ENCODE measurements at places on chromosomes 3 and 15.

GRCh38 chr3:107365051-107365450 lies 12.2 kb upstream of the CCDC54 start:
- DNase-seq, result no peak

GRCh38 chr3:57587905-57588304 lies 9.2 kb downstream of the ARF4 start:
- no peak for DNase-seq

DNA sequence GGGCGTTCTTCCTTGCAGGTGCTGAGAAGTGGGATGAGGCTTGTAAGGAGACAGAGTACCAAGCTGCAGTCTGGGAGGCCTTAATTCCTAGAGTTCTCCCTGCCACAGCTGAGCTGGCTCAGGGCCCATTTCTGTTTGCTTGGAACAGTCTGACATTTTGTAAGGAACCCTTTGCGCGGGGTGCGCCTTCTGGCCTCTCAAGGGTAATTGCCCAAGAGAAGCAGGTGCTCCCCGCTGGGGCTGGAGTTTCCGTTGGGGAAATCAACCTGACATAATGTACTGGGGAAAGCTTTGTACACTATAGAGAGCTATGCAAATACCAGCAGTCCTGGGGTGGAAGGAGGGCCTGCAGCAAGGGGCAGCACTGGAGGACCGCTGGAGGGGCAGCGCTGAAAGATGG lies 83.6 kb downstream of the HMG20A start:
- DNase-seq, result no peak

GRCh38 chr15:29456964-29457363 lies 187.3 kb upstream of the NSMCE3 start:
- DNase-seq, result no peak

DNA sequence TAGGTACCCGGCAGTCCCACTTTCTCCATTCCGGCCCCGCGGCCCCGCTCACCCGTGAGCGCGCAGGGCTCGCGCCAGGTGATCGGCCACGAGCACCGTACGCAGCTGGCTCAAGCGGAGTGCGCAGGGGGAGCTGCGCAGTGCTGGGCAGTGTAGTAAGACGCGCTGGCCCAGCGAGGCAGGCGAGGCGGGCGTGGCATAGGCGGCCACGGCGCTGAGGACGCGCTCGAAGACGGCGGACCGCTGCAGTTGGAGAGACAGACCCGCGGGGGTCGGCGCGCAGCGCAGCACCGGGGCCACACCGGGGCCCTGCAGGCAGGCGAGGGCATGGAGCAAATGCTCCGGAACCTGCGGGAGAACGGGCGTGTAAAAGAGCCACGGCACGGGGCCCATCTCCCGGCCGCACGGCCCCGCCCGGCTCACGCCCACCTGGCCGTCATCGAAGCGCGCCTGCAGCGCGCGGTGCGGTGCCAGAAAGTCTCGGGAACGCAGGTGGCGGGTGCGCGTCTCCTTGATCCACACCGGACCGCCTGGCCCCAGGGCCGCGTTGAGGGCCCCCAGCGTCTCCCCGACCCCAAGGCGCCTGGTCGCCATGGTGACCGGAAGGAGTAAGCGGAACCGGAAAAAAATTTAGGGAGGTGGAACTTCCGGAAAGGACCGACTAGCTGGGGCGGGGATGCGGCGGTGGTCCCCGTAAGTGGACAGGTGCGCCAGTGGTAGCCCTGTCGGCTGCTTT lies at the start of gene DALRD3:
Gene DALRD3, minus strand, starts transcription at position 610 of the 736 bp plus-strand sequence. Its CDS starts 16 bp downstream, at position 594.
- DNase-seq, result no peak

- no peak for DNase-seq
Observed at GRCh38 chr15:91599261-91599660, 254.2 kb upstream of the SLCO3A1 start.

DNA sequence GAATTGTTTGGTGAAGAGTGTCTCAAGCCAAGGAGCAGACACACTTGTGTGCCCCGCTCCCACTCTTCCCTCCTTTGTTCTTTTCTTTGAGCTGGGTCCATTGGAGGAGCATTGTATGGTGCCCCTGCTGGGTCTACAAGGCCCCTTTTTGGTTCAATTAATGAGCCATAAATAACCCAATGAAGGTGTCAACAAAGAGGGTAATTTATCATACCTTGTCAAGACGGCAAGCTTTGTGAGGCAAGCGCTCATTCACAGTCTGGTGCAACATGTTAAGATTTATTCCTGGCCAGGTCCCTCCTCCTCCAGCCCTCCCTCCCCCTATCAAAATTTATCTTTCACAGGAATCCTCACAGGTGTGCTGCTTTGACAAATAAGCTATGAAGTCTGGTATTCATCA lies 300.1 kb downstream of the RORA start:
- no peak for DNase-seq

DNA sequence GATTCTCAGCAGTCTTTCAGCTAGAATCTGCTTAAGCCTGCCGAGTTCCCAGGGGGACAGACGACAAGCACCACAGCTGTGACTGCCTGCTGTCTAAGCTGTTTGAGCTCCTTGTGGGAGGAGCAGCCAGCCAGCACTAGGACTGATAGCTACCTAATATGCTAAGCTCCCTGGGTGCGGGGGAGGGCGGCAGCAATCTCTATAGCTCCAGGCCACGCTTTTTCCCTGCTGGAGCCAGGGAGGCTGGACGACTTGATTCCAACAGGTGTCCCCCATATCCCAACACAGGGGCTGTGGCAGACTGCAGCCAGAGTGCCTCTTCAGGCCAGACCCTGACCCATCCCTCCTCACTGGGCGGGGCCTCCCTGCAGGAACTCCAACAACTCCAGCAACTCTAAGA lies 134.1 kb upstream of the ARPP21 start:
- DNase-seq, result no peak

DNA sequence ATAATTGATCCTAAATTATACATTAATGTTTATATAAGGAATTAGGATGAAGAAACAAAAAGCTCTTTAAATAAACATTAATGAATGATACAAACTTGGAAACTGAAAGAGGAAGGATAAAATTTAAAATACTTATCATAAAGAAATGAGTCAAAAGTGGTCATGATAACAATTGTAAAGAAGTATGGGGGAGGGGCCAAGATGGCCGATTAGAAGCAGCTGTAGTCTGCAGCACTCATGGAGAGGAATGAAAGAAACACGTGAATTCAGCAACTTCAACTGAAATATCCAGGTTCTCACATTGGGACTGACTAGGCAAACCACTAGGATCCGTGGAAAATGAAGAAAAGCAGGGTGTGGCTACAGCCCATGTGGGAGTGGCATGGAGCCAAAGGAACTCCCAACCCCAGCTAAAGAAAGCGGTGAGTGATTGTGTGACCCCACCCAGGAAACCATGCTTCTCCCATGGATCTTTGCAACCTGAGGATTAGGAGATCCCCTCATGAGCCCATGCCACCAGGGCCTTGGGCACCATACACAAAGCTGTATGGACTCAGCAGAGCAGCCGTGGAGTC lies 13.1 kb upstream of the CP start:
- no peak for DNase-seq
